ENCODE measurements at places on chromosomes 16 and 17.
A peak's percentile ranks its signal among the peaks of the same experiment; 100 is the strongest.

DNA sequence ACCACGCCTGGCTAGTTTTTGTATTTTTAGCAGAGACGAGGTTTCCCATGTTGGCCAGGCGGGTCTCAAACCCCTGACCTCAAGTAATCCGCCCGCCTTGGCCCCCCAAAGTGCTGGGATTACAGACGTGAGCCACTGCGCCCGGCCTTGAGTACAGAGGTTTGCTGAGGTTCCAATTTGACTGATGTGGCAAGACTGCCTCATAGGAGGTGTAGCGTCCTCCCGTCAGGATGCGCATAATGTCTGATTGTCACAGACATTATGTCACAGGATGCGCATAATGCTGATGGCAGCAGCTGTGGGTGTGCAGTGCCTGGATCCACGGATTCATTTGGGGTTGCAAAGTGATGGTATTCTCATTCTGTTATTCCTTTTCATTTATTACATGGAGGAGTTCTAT lies 45.2 kb downstream of the HAPSTR1 start:
- DNase-seq, result no peak

GRCh38 chr16:51030516-51030915 lies 120.6 kb downstream of the SALL1 start:
- no peak for DNase-seq

- DNase-seq, result no peak
Measured at GRCh38 chr16:12685806-12686205, 117.9 kb downstream of the CPPED1 start.

DNA sequence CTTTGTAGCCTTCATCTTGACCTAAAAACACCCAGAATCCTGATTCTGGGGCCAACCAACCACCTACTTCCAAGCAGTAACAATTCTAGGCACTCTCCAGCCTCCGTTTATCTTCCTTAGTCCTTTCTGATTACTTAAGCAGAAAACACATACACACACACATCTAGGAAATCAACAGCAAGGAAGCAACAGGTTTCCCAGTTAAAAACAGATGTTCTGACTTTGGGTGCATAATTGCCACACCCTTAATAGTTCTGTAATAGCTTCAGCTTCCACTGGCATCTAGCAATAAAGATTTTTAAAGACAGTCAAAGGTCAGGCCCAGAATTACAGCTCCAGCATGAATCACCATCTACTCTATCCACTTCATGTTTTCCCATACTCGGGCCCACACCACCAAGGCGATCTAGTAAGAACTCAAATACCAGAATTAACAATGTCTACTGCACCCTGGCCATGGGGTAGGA lies 2.6 kb downstream of the ARHGAP17 start:
- DNase-seq, result no peak

DNA sequence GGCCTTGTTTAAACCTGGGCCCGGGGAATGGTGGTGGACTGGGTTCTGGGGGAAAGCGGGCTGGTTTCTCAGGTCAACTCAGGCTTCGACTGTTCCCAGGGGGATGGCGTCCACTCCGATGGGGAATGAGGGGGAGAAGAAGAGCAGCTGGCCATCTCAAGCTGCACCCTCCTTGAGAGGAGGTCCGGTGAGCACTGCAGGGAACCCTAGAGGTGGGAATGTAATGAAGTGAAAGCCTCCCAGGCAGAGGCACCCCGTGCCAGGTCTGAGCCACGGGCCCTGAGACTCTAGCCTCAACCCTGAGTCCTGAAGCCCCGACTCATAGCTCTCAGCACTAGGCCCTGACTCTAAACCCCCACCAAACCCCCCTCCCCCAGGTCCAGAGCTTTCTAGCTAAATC lies 1.2 kb upstream of the CDIPT start:
- no peak for DNase-seq

- DNase-seq, result no peak
Measured at GRCh38 chr16:56042416-56042815, 148.9 kb upstream of the GNAO1 start.

DNA sequence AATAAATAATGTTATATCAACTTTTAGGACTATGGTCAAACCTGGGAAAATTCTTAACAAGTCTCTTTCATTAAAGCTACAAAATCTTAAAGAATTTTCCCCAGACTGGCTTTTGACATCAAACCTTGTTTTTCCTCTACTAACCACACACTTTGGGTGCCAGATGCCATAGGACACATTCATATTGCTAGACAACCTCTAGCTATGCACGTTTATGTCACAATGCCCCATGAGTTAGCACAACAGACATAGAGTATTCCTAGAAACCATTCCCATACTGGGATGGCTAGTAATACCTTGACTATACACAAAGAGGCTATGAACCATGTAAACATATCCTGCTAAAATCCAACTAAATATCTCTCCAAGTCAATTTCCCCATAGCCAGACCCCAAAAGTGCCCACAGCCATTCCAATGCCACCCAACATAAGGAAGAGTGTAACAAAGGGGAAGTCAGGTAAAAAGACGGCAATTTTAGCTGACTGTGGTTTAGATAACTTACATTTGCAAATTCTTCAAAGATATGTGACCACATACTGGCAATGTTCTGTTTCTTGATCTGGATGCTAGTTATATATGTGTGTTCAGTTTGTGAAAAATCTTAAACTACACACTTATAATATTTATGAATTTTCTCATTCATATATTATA lies 23.4 kb downstream of the SMURF2 start:
- DNase-seq, result no peak

DNA sequence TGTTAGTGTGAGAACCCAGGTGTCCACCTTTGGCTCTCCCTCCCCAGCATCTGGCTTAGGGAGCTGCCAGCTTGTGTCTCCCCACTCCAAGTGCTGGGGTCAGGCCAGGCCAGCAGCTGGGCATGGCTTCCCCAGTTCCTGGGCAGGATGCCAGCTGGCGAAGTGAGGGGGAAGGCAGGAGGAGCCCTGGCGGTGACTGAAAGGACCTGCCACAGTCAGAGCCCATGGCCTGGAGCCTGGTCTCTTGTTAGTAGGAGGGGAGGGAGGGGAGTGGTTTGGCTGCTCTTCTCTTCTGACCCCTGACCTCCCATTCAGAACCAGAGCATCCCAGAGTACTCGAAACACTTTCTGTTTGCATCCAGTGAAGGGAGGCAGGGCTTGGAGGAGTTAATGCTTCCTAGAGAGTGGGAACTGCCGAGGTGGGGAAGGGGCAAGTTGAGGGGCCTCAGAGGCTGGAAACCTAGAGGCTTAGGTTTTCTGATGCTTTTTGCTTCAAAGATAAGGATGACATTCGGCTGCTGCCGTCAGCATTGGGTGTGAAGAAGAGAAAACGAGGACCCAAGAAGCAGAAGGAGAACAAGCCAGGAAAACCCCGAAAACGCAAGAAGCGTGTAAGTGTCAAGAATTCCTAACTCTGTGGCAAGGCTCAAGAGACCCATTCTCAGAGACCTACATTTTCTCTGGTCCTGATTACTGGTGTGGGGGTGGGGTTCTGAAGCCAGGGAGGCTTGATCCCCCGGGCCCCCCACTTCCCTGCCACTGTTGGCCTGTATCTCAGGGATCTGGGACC lies 772 bp downstream of the CHD3 start:
- peak; percentile 21 for DNase-seq

DNA sequence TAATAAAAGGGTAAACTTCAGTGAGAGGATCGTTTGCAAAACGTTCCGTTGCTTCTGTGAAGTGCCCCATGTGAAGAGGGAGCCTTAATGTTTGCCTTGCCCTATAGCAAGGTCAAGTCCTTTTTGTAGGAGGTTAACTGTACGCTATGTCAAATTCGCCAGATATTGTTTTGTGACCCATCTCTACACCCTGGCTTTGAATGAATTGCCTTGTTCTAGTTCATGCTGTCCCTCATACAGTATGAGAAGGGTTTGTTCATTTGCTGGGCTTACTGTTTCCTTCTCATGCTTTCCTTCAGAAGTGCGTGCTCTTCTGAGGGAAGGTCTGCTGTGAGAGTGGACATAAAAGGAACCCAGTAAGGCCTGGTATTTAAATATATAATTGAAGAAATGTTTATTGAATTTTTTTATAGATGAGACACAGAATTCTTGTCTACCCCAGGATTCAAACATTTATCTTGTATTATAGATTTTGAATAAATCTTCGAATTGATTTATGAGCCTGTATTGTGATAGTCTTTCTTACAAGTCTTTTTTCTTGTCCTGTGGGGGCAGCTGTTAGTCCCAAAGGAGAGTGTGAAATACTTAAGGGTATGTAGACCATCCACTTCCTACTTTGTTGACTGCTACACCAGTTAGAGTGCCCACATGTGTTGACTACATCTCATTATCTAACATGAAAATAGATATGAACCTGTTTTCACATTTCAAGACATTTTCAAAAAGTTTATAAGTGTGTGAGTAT lies 1.7 kb downstream of the MAP3K3 start:
- DNase-seq, result no peak

DNA sequence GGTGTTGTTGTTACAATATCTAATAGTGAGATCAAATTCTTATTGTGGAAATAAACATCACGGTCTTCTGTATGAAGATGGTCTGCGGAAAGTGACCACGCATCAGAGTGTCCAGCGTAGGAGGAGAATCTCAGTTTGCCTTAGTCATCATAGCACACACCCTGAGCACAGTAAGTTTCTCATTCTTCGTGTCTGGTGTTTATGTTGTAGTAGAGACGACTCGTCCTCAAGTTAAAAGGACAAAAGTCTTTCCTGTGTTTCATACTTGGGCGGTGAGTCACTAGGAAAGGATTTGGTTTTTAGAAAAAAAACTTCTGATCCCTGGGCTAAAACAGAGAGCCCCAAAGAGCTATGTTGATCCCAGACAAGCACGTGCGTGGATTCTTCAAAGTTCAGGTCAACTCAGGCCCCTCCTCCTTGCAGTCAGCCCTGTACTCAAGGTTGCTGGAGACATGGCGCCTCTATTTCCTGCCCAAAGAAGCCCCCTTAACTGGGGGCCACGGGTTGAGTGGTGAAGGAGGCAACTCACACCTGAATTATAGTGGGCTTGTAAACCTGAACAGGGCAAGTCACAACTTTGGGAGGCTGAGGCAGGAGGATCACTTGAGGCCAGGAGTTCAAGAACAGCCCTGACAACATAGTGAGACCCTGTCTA lies 170.4 kb downstream of the ZFHX3 start:
- DNase-seq, result no peak

GRCh38 chr17:68457539-68458259 lies 403 bp upstream of the WIPI1 start:
- DNase-seq, result peak; percentile 98

DNA sequence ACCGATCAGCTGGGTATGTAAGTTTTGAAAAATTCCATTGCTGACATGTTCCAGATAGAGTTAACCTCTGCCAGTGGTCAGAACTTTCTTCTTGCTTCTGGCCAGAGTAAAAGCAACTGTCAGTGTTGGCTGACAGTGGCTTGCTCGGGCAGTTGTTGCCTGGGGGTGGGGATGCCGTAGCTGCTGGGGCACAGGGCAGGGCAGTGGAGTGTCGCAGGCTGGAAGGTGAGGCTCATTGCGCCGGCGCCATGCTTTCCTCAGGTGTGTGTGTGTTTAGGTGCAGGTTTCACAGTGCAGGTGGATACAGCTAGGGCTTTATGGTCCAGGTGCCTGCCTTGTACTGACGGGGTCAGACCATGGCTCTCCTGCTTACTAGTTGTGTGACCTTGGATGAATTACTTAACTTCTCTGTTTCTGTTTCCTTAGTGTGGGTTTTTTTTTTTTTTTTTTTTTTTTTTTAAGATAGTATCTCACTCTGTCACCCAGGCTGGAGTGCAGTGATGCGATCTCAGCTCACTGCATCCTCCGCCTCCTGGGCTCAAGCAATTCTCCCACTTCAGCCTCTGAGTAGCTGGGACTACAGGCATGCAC lies 156.4 kb downstream of the SNX29 start:
- no peak for DNase-seq

GRCh38 chr17:39339272-39339671 lies 62.2 kb downstream of the FBXL20 start:
- DNase-seq, result no peak

DNA sequence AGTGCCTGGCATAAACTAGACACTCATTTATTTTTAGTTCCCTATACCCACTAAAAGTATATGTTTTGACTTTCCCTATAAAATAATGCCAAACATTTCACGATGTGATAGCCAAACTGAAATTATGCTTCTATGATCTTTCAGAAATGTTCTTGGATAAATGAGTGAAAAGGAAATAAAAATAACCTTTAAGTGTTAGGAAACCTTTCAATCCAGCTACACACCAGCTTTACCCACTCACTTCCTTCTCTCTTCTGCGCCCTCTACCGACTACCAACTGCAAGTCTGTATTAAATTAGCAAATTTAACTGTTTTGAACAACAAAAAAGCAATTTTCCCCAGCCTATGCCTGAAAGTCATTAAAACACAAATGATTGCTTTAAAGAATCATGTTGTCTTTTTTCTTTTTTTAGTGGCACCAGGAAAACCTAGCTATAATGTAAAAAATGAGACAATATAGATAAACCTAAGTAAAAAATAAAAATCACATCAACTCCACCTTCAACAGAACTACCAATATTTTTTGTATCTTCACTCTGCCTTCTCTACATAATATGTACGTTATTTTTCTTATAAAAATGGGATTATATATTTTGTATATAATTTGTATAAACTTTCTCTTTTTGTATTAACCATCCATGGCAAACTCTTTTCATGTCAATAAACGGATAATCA lies 13.2 kb upstream of the TMEM100 start:
- DNase-seq, result no peak

Data from effector CD8-positive, alpha-beta T cell (primary cell).